ENCODE measurements at places on chromosomes 6 and 20.
A peak's percentile ranks its signal among the peaks of the same experiment; 100 is the strongest.

GRCh38 chr20:23587631-23588030 lies 18.1 kb downstream of the CST9 start:
- DNase-seq, result no peak

- no peak for DNase-seq
These were observed 65.8 kb upstream of the STMND1 start for GRCh38 chr6:17036065-17036393.

DNA sequence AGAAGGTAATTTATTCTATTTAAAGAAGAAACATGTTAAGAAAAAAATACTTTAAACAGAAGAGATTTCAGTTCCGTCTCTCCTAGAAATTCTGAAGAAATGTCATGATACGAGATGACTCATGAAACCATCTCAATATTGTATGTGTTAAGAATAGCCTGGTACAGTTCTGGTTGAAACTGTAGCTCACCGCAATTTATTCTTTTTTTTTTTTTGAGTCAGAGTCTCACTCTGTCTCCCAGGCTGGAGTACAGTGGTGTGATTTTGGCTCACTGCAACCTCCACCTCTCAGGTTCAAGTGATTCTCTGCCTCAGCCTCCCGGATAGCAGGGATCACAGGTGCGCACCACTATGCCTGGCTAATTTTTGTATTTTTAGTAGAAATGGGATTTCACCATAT lies 103.3 kb downstream of the ARHGAP18 start:
- DNase-seq, result no peak

DNA sequence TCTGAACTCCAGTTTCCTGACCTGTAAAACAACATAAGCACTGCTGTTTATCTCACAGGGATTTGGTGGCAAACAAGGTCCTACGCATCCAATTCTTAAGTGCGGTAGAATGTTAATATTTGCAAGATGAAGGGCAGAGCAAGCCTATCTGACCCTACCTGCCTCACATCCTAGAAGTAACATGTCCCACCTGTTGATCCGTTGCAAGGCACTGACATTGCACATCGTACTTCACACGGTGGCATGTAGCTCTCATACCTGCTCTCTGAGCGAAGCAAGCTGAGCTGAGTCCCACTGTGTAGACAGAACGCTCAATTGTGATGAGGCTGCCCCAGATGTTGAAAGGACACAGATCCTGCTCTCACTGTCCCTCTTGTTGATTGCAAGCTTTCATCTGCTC lies 154.7 kb upstream of the PDE10A start:
- no peak for DNase-seq

- DNase-seq, result no peak
These were observed 36.7 kb downstream of the CFAP61 start for GRCh38 chr20:20089018-20089417.

DNA sequence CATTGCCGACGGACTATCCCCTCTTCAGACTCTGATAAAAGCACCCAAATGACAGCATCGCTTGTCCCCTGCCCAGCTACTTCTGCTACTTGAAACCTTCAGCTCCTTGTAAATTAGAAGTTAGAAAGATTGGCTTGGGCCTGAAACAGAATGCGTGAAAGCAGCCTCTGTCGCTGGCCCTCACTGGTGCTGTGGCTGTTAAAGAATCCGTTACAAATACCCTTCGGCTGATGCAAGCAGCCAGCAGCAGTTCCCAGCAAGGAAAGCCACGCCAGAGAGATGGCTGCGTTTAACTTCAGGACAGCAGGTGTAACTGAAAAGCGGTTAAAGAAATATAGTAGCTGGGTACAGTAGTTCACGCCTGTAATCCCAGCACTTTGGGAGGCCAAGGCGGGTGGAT lies 2.4 kb upstream of the PRR18 start:
- DNase-seq, result no peak

DNA sequence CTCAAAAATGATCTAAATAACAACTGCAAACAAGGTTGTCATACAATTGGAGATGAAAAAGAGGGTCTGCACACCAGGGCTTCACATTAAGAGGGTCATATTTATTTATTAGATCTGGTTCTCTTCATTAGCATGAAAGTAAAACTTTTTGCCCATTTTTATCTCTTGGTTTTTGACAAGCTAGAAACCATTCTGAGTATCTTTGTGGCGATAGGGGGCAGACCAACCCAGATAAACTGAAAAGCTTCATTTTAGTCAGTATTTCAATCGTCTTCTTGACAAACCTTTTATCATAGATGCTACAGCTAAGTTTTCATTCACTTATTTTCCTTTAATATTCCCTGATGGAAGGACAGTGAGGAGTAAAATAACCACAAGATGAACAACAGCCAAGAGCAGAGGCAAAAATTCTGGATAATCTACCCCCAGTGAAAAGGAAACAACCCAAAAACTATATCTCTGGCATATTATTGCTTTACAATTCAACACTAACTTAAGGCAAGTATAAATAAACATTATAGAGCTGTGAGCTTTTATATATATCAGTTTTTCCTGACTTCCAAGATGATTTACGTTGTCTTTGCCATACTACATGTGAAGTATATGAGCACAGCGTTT lies 45.2 kb downstream of the THEMIS start:
- peak; percentile 25 for DNase-seq

DNA sequence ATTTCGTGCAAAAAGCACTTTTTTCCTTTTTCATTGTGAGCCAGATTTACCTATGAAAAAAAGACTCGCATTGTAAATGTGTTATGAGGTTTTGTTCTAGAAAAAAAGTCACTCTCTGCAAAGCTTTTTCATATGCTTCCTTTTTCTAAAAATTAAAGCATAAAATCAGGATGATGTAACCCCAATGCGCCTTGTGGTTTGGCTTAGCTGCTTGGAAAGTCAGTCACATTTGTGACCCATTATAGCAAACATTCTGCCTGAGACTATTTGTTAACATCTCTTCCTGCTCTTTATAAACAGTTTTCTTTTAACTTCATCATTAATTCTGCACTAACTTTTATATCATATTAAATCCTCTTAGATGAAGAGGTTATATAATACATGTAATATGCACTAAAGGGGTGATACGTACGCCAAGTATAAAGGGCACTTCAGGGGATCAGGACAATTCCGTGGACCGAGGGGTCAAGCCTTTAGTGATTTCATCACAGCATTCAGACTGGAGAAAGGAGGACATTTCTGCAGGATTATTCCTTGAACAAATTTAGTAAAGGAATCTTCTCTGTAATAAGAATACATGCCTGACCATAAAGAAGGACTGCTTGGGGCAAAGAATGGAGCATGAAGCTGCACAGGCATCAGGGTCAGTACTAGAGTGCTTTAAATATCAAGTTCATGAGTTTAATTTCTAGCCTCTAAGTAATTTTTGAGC lies 48.1 kb upstream of the SMLR1 start:
- DNase-seq, result peak; percentile 63

- DNase-seq, result no peak
These were observed 831.6 kb upstream of the EYS start for GRCh38 chr6:66538551-66539135.

DNA sequence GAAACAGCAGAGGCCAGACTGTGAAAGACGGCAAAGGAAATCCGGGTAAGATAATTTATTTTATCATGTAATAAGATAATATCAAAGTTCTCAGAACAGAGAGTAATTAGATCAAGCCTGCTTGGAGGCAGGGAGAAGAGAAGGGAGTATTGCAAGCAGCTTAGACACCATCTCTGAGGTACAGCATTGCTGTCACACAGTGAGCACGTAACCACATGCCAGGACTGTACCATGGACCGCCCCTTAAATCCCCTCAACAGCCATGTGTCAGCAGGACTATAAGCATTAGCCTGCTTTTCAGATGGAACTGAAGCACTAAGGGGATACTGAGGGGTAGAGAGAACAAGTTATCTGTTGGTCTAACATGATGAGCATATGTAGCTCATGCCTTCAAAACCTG lies 141.5 kb downstream of the C6orf118 start:
- DNase-seq, result no peak

- no peak for DNase-seq
These were observed 10.5 kb downstream of the SLC35D3 start for GRCh38 chr6:136932599-136932998.

- DNase-seq, result no peak
These were observed 231.4 kb downstream of the PAX1 start for GRCh38 chr20:21936720-21937380.

DNA sequence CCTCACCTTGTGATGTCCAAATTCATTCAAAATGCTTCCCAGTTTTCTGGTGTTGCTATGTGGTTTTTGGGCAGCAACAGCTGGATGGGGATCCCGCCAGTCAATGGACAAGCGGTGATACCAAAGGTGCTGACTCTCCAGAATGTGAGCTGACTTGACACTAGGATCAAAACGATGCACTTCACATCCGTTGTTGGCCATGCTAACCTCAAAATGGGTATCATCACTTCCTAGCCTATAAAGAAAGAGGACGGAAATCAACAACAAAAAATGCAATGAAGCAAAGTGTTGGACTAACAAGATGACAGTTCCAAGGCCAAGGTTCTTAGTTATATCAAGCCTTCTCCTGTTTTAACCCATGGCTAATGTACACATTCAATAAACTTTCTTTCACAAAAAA lies 59.2 kb downstream of the METTL24 start:
- DNase-seq, result no peak

GRCh38 chr6:37783025-37783855 lies 36.3 kb upstream of the ZFAND3 start:
- no peak for DNase-seq

DNA sequence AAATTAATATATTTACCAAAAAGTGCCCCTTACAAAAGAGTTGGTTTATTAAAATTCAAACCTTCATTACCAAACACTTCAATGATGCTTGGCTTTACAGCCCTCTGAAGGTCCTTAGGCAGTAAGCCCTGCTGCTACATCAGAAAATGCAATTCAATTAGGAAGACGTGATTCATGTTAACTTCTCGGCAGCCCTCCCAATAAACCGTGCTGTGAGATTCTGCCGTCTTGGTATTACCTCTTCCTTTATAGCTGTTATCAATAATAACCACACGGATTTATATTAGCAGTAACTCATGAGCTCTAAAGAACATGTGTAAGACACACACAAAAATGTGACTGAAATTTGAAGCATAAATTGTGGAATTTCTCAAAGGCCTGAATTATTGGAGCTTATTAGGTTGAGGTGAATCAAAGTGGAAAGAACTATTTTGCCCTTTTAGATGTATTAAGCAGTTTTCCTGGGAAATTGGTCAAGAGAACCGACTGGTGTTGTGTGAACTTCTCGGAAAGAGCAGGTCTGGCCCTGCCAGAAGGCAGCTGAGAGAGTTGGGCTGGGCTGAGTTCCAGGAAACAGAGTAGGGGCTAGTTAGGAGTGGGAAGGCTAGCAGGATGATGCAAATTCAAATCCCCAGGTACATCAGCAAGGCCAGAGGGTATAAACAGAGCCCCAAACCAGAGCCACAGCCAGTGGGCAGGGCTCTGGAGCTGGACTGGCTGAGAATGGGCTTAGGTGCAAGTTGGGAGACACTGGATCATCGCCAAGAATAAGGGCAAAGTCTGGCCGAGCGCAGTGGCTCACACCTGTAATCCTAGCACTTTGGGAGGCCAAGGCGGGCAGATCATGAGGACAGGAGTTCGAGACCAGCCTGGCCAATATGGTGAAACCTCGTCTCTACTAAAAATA lies 33.1 kb downstream of the FGD2 start:
- DNase-seq, result peak; percentile 90

Measured in muscle of arm (tissue), 14 donors.